ENCODE measurements at places on chromosomes 12 and 14.

DNA sequence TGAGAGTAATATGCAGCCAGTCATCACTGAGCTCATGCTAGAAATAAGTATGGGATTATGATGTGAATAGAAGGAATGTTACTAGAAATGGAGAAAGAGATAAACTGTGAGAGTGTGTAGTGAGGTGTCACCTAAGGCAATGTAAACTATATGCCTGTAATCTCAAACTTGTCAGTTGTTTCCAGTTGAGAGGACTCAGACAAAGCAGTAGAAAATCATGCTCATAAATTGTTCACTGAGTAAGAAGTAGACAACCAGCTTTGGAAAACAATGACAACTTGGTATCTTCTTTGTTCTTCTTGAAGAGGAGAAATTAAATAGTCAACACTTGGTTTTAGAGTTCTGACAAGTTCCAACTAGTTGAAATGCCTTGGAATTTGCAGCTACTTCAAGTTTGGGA, 148.5 kb upstream of the OR4E1 start:
- no peak for DNase-seq

- no peak for DNase-seq
Observed at GRCh38 chr12:26383041-26383440, 187.7 kb downstream of the SSPN start.

GRCh38 chr12:54428050-54429013, 9.3 kb upstream of the ITGA5 start:
- DNase-seq: peak; percentile 60

- DNase-seq: no peak
Observed at GRCh38 chr12:96462571-96463280, 26.7 kb upstream of the CFAP54 start.

DNA sequence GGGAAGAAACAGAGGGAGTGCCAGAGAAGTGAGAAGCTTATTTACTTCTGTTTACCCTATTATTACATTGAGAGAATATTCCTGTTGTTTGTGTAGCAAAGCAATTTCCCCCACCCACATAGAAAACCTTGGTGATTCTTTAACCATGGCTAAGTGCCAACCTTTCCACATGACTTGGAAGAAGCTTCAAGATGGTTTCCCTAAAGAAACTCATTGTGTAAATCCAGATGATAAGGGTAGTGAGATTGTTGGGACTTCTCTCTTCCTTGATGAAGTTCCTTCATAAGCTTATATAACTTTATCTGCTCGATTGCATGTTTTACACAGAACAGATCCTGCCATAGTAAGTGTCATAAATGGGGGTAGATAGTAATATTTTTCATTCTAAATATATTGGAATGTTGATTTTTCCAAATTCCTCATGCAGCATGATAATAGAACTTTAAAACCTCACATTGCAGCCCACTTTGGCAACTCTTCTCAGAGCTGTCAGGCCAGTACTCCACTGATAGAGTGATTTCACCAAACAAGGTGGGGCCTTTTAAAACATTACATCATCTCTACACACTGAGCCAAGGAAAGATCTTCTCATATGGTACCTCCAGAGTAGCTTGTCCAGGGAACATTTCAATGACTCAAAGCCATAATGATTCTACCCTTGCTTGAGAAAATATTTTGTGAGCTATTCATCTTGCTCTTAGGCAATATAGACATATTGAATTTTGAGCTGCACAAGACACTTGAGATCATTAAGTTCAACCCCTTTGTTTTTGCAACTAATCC, 47.8 kb upstream of the KIF21A start:
- peak; percentile 62 for DNase-seq

GRCh38 chr12:4144676-4145075, 128.9 kb upstream of the CCND2 start:
- no peak for DNase-seq

GRCh38 chr14:54197369-54197768, 199.4 kb upstream of the CDKN3 start:
- DNase-seq: no peak

- DNase-seq: peak; percentile 47
Observed at GRCh38 chr14:53193193-53193592, 40.1 kb upstream of the DDHD1 start.

DNA sequence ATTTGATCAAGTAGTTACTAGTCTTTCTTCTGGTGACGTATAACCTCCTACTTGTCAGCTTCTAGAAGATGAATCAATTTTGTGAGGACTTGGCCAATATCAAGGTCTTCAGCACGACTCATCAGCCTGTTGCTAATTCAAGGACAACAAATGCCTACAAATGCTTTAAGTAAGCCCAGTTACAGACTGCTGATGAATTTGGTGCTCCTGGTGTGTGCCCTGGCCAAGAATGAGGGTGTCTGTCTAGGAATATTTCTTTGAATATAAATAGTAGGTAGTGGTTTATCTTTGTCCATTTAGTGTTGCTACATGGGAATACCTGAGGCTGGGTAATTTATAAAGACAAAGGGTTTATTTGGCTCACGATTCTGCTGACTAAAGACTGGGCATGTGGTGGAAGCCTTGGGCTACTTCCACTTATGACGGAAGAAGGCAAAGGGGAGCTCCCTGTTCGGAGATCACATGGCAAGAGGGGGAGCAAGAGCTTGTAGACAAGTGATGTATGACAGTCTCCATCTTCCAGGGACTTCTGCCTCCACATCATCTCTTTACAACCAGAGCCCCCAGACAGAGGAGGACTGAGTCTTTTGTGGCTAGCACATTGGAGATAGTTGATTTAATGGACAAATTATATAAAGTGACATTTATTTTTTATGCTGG, 180.2 kb downstream of the CRADD start:
- peak; percentile 41 for DNase-seq

- no peak for DNase-seq
Observed at GRCh38 chr12:103710544-103710943, 123.5 kb downstream of the STAB2 start.

DNA sequence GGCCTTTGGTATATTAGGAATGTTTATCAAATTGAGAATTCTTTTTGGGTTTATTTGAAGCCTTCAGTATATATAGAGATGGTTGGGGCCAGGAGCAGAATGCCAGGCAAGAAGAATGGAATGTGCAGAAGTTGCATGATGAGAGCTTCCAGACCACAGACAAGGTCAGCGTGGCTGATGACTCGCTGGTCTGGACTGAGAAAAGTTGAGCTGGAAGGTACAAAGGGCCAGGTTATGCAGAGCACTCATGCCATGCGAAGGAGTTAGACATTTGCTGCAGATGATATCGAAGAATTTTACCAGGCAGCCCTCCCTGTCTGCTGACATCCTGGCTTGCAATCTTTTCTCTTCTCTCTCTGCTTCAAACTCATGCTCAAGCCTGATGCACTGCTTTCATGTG, 196.2 kb upstream of the ARHGAP5 start:
- peak; percentile 93 for DNase-seq

DNA sequence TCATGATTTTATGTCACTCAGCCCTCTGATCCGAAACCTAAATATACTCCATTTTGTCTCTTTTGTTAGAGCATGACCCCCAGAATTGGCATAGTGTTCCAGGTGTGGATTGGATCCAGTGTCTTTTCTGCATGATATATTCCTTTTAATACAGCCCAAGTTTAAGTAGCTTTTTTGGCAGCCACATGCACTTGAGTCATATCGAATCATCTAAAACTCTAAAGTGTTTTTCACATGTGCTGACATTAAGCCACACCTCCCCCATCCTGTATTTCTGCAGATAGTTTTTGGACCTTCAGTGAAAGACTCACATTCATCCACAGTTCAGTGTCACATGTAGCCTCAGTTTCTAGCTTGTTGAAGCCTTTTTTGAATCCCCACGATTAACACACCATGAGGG, 30.6 kb downstream of the BORCS5 start:
- DNase-seq: peak; percentile 42

DNA sequence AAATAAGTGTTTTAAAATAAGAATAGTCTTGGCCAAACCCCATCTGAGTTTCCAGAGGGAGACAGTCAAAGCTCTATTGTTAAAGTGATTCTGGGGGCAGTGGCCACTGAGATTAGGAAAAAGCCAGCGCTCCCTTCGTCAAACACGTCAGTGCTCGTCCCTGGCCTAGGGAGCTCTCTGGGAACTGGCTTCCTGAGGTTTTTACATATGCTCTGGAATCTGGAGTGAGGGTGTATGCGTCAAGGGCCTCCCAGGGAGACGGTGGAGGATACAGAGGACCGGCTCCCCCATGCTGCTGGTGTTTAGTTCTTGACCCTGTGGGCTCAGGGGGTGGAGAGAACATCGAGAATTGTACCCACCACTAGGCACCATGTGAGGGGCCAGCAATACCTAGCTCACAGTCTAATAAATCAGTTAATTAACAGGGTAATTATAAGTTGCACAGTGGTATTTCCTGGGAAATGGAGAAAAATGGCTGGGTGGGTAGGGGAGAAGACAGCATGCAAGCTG, 87.0 kb downstream of the SLC25A47 start:
- DNase-seq: peak; percentile 86

DNA sequence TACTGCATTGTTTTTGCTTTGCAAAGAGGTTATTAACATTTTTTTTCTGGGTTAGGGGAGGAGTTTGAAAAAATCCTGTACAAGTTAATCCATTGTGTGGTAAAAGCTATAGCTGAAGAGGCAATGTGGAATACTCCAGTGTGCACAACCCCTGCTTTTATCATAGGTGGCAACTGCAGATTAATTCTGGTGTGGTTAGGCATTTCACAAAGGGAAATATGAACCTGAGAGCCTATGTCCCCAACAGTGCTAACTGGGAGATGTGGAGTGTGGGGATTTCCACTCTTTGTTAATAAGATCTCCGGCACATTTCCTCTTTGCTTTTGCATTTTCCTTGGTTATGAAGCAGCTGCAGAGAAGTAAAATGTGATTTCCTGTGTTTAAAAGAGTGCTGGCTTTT, 33.6 kb downstream of the PRORP start:
- DNase-seq: peak; percentile 48

DNA sequence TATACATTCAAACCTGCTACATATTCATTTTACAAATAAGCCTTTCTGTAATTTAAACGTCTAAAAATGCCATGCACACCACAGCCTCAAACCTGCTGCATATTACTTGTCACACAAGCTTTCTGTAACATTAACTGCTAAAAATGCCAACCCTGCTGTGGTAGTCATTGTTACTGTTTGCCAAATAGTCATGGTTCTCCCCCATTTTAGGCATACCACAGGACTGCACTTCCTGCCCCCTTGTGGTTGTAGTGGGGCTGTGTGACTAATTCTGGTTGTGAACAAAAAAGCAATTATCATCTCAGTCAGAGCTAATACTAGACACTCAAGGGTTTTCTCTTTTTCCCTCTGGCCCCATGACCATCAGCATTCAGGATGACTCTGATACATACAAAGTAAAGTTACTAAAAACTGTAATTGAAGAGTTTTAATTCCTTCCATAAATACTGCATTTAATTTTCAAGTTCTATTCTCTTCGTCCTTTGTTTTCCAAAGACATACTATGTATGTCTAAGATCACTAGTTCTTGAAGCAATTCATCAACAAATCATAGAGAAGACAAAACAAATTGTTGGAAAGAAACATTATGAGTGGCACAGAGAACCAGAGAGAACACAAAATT, 5.7 kb upstream of the SLC35F4 start:
- peak; percentile 34 for DNase-seq

- no peak for DNase-seq
Observed at GRCh38 chr14:58444627-58445026, 17.1 kb downstream of the KIAA0586 start.

DNA sequence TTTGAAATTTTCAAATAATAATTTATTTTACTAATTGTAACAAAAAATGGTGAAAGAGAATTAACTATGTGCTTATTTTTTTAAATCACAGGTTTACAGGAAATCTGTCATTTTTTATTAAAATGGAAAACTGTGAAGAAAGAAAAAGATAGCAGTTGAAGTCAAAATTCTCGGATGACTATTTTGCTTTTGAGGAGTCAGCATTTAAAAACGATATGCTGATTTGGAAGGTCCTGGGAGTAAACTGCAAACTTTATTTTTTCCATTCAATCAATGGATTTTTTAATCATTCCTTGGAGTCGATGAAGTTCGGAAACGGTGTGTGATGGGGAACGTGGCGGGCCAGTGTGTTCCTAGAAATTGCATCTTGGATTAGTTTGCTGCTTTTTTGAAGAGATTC, 258.9 kb upstream of the NAV3 start:
- no peak for DNase-seq

DNA sequence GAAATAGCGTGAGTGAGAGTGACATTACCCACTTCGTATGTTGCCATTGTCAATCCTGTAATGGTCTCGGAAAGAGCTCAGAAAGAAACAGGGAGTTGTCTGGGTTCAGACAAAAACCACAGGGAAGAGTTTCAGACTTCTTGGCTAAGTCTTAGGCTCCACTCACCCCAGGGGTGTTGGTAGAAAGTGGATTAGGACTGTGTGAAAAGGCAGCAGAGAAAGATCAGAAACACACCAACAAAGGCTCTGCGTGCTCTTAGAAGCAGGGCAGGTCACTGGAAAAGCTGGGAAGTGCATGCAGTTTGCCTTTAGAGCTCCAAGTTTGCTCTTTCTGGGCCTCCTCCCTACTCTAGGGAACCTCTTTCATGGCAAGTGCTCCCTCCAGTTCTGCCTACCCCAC, 106.1 kb upstream of the PLXNC1 start:
- no peak for DNase-seq

DNA sequence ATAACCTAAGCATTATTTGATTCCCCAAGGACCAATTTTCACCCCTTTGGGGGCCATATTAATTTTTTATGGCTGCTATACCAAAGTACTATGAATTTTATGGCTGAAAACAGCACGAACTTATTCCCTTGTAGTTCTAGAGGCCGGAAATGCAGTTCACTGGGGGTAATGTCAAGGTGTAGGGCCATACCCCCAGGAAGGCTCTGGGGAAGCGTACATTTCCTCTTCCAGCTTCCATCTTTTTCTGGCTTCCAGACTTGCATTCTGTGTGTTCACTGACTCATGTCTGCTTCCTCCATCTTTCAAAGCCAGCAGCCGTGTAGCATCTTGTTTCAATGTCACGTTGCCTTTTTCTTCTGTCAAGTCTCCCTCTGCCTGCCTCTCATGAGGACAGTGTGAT, 133.5 kb downstream of the BICD1 start:
- no peak for DNase-seq

GRCh38 chr12:3491938-3492792, 1.2 kb downstream of the PRMT8 start:
- DNase-seq: peak; percentile 25

GRCh38 chr14:25411781-25412757, 362.1 kb upstream of the STXBP6 start:
- no peak for DNase-seq

DNA sequence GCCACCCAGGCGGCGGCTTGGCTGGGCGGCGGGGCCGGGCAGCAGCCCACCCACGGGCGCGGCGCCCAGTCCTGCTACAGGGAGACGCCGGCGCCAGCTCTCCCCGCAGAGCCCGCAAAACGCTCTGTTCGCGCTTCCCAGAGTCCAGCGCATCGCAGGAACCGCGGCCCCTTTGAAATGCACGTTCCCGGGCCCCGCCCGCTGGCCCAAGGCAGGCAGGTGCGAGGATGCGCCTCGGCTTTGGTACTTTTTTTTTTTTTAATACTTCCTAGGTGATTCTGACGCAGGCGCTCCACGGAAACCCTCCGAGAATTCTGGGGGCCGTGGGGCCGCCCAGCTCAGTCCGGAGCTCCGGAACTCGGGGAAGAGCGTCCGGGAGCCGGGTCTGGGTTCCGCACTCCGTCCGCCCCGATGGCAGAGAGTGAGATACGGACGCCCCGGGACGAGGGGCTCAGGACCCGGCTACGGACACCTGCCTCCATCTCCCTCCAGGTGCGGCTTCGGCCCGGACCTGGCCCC, 483 bp downstream of the POC1B start:
- no peak for DNase-seq

- DNase-seq: peak; percentile 68
Observed at GRCh38 chr14:91380610-91381371, 36.8 kb downstream of the CCDC88C start.

All from brain microvascular endothelial cell (primary cell).